ENCODE measurements at places on chromosomes 1 and 21. TPM values are rescaled to one million over a fixed set of nuclear protein-coding genes. Genes with fewer than 3 reads are reported as not detected.

The ZBTB8A gene
- 0.12 TPM for total RNA-seq

The CTH gene
- 4.6 TPM for total RNA-seq

The LIN28A gene
- not detected for total RNA-seq

The DEPDC1 gene
- 0.39 TPM for total RNA-seq

The DENND2D gene
- 83.8 TPM for total RNA-seq

The PRDM2 gene
- total RNA-seq, result 221 TPM

The OBSCN gene
- 57.1 TPM for total RNA-seq

The ERO1B gene
- 15.2 TPM for total RNA-seq

The AMY1A gene
- not detected for total RNA-seq

The KCNK1 gene
- 0.99 TPM for total RNA-seq

The SV2A gene
- 3.3 TPM for total RNA-seq

The UMODL1 gene
- total RNA-seq, result 0.35 TPM

The KCNE2 gene
- not detected for total RNA-seq

The GPR52 gene
- 11.3 TPM for total RNA-seq

The VHLL gene
- total RNA-seq, result not detected

The EPHB2 gene
- not detected for total RNA-seq

The ASPM gene
- total RNA-seq, result 3.2 TPM

The ERVH48-1 gene
- total RNA-seq, result not detected

The ARL8A gene
- total RNA-seq, result 84.1 TPM

The DCDC2B gene
- total RNA-seq, result not detected
